ENCODE measurements at places on chromosomes 4 and X. TPM values are rescaled to one million over a fixed set of nuclear protein-coding genes. Genes with fewer than 3 reads are reported as not detected.

DNA sequence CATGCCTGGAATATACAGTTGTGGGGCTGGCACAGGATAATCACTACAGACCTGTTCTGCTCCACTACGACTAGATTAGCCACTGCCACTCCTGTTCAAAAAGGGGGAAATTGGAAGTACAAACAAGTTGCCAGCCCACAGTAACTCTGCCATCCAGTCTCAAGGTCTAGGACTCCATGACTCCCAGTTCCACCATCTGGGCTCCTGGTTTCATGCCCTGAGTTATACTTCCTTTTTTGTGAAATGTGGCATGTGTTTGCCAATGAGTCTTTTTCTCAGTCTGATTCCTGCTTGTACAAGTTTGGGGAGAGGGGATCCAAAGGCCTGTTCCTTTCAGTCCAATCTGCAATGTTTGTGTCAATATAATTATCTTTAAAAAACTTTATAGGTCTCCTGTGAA is 1.0 kb upstream of the BLOC1S4 start:
- DNase-seq: no peak

Gene TRIM75
- total RNA-seq: not detected

GRCh38 chr4:117814277-117815246 is 219.7 kb upstream of the NDST3 start:
- DNase-seq: no peak

GRCh38 chr4:55001538-55001937 is 123.9 kb downstream of the KDR start:
- no peak for DNase-seq

DNA sequence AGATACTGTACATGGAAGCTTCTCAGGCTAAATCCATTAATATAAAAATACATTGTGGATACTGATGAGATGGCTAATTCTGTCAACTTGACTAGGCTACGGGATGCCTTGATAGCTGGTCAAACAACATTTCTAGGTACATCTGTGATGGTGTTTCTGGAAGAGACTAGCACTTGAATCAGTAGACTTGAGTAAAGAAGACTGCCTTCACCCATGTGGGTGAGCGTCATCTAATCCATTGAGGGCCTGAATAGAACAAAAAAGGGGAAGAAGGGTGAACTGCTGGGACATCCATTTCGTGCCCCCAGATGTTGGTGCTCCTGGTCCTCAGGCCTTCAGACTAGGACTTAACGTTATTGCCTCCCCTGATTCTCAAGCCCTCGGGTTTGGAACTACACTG is 3.7 kb upstream of the SRP72 start:
- DNase-seq: no peak
